ENCODE measurements at places on chromosomes 7 and 10.

- no peak for DNase-seq
Measured at GRCh38 chr7:28125431-28126409, 54.9 kb downstream of the JAZF1 start.

DNA sequence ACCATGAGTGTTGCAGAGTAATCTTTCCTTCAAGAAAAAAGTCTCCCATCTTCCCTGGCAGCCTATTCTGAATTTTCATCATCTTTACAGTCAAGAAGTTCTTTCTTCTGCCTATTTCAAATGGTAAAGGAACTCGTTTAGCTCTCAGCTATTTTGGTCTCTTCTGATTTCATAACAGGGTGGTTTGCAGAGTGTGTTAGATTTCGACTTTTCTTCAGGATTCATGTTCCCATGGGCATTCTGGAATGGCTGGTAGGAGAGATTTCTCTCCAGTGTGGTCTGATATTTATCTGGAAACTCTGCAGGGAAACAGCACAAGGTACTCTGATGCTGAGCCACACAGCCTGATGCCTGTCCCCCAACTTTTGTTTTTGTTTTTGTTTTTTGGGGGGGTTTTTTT, 111.1 kb upstream of the FAM171A1 start:
- DNase-seq = no peak

DNA sequence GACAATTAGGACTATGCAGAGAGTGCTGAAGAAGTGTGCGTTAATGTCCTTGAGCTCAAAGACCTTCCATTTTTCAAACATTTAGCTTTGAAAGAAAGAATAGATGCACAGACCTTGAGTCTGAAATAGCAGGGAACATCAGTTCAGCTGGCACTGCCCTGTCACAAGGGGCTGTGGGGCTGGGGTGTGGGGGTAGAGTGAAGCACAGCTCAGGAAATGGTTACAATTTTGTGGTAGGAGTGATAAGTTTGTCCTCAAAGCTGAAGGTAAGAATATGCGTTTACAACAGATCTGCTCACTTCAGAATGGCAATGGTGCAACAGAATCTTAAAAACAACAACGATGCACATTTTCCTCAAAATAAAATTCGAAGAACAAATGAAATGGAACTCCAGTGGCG, 33.6 kb downstream of the SMKR1 start:
- no peak for DNase-seq

- DNase-seq = no peak
Measured at GRCh38 chr7:152986376-152986775, 226.8 kb downstream of the ACTR3B start.

GRCh38 chr7:16129431-16130110, 291.8 kb downstream of the CRPPA start:
- no peak for DNase-seq

GRCh38 chr7:155764438-155764793, 47.8 kb downstream of the SHH start:
- no peak for DNase-seq

- DNase-seq = no peak
Measured at GRCh38 chr7:31070991-31071644, 19.0 kb downstream of the ADCYAP1R1 start.

- no peak for DNase-seq
Measured at GRCh38 chr7:51774178-51774577, 457.6 kb upstream of the COBL start.
